ENCODE measurements at places on chromosomes 3 and 15.

- no peak for DNase-seq
Measured at GRCh38 chr3:120140098-120140742, 46.0 kb upstream of the GSK3B start.

DNA sequence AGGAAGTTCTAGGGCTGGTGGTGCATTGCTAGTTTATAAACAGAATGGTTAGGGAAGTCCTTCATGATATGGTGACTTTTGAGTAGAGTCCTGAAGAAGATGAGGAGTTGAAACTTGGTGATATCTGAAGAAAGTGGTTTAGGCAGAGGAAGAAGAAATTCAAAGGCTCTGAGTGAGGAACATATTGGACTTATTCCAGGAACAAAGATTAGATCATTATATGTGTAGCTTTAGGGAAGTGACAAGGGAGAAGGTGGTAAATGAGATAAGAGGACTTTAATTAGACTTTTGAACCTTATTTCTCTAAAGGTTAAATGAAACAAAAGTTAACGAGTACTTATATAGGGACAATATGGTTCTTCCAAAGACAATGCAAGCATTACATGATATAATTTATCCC lies 286.7 kb downstream of the DOCK3 start:
- DNase-seq, result no peak

- no peak for DNase-seq
Measured at GRCh38 chr3:100113723-100114412, 433 bp downstream of the FILIP1L start.

GRCh38 chr3:61597906-61598305 lies 36.5 kb downstream of the PTPRG start:
- DNase-seq, result no peak

DNA sequence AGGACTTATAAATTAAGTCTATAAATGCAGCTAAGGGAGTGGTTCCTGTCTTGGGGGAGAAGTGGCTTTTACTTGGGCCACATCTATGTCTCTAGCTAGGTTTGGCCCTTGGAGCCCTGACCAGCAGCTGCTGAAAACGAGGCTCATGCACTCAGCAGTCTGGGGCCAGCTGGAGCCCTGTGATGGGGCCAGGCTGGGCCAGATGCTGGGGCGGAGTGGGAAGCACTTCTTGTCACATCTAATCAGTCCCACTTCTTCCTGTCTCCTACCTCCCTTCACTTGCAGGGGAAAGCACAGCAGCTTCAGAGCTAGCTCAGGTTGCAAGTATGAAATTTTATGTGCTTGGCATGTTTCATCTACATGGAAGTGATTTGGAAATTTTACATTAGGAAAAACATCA lies 209.9 kb upstream of the ROPN1 start:
- DNase-seq, result no peak

DNA sequence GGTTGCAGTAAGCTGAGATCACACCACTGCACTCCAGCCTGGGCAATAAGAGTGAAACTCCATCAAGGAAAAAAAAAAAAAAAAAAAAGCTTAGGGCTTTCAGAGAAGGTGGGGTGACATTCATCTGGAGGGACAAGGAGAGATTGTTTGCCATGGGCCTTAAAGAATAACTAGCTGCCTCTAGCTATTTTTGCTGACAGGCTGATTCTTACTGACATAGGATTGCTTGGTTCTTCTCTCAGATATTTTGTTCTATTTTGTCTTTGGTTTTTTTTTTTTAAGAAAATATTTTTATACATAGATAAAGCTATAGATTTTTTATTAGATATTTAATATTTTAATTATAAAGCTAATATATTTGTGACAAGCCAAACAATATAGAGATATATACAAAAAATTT lies 24.2 kb upstream of the PIAS1 start:
- DNase-seq, result no peak

DNA sequence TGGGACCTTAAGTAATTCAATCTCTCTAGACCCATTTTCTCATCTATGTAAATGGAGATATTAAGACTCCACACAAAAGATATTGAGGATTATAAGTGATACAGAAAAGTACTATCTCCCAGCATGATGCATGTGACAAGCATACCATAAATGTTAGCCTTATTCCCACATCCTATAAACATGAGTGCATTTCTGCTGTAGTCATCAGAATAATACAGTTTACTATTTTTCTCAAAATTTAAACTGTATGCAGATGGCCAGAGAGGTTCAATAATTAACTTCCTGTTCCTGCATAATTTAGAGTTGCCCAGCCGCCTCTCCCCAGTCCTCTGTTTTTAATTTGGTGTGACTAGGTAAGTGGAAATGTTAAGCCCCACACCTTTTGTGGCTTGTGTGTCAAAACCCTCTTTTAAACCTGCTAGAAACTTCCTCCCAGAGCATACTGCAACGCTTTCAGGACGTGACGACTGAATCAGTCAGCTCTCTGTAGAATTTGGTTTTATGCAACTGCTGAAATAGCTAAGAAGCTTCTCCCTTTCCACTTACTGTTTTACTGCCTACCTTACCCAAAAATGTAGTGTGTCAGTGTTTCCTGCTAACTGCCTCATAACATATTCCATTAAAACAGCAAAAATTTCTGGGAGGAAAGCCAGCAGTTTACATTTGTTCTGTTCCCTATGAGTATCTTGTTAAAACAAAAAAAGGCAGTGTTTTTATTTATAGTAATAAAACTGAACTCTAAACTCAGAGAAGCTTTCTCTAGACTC lies 1037.9 kb downstream of the EPHA3 start:
- no peak for DNase-seq

GRCh38 chr3:179264449-179264848 lies 13.5 kb upstream of the KCNMB3 start:
- no peak for DNase-seq

- DNase-seq, result no peak
Measured at GRCh38 chr3:165389064-165389463, 192.9 kb upstream of the SLITRK3 start.
